ENCODE measurements at places on chromosomes 16 and 17.

DNA sequence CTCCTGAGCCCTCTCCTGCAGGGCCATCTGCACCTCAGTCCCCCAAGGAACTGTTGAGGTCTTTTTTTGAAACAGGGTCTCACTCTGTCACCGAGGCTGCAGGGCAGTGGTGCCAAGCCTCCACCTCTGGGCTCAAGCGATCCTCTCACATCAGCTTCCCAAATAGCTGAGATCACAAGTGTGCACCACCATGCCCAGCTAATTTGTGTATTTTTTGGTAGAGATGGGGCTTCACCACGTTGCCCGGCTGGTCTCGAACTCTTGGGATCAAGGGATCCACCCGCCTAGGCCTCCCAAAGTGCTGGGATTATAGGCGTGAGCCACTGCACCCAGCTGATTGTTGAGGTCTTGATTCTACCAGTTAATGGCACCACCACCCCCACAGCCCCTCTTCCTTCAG lies 27.9 kb upstream of the ENDOV start:
- DNase-seq = no peak

DNA sequence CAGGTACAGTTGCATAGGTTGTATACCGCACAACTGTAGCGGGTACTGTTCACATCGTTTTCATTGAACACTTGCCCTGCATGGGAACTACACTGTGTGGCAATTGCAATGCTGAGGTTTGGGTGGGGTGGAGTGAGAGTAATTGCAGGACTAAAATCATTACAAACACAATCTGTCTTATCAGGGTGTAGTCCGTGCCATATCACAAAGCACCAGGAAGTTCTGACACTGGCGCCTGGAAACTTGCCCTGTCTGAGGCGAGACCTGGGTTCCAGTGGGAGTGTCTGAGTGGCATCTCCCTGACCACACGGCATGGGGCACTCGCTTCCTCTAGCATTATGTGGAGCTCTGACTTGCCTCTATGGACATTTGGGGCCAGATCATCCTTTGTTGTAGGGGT lies 153.4 kb downstream of the RGS9 start:
- DNase-seq = no peak

DNA sequence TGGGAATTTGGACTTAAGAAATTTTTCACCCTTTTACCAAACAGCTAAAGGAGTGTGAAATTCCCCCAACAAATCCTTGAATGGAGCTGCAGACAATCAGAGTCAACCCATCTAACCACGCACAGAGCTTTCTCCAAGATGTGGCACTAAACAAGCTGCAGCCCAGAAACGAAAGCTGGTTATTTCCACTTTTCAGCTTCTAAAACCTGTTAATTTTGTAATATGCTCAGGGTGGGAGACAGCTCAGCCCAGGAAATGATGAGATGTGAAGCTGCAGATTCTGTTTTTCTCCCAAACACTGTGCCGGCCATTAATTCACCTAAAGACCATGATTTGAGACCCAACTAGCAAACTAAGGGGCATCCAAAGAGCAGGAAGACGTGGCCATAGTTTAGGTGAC lies 33.2 kb upstream of the ABR start:
- no peak for DNase-seq

DNA sequence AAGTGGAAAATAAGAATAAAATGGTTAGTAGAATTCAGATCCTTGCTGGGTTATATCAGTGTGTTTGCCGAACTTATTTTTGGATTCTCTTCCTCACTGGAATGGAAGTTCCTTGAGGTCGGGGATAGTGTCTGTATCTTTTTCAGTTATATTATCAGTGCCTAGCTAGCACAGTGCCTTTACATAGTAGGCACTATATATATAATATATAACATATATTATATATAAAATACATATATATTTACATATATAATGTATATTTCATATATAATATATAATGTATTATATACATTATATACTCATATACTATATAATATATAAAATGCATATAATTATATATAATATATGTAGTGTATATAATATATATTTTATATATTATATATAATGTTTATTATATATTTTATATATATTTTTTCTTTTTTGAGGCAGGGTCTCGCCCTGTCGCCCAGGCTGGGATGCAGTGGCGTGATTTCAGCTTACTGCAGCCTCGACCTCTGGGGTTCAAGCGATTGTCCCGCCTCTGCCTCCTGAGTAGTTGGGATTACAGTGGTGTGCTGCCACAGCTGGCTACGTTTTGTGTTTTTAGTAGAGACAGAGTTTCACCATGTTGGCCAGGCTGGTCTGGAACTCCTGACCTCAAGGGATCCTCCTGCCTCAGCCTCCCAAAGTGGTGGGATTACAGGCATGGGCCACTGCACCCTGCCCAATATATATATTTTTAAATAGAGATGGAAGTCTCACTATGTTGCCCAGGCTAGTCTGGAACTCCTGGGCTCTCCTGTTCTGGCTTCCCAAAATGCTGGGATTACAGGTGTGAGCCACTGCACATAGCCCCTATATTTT lies 3.2 kb downstream of the NFATC3 start:
- no peak for DNase-seq

- no peak for DNase-seq
Measured at GRCh38 chr16:17830651-17831050, 359.9 kb upstream of the XYLT1 start.

GRCh38 chr17:37344519-37344918 lies 31.3 kb upstream of the C17orf78 start:
- no peak for DNase-seq

- DNase-seq = no peak
Measured at GRCh38 chr17:44776628-44777393, 18.0 kb downstream of the ADAM11 start.

- no peak for DNase-seq
Measured at GRCh38 chr17:67055811-67056745, 11.7 kb downstream of the CACNG1 start.

GRCh38 chr17:41417576-41418015 lies 6.8 kb downstream of the KRT37 start:
- DNase-seq = no peak

DNA sequence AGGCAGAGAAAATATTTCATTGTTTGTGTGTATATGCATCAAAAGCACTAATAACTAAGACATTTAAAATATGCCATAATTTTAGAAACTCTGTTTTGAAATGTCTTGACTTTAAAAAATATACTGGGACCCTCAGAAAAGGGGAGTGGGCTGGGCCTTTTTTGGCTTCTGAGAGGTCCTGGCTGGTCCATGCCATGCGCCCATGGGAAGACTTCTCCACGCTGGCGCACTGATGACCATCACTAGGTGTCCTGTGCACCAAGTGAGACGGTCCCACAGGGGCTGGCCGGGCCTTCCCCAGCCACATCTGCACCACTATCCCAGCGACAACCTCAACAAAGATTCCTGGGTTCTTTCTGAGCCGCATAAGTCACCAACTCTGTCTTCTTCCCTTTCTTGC lies 27.0 kb upstream of the WFIKKN2 start:
- no peak for DNase-seq

DNA sequence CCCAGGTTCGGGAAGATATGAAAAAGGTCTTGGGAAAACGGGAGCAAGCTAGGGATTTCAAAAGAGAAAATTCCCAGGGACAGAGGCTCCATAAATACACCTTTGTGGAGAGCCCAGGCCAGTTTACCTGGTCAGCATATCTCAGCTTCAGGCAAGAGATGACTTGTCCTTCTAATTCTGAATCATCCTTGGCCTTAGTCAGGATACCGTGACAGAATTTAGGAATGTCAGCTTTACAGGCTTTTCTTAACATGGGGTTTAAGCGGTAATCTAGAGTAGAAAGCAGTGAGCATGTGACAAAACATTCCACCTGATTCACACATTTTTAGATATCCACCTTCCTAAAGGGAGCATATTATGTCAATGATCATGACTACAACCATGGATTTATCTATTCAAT lies 41.1 kb upstream of the CLEC18B start:
- no peak for DNase-seq

- peak; percentile 99 for DNase-seq
Measured at GRCh38 chr17:83012868-83013778, 66.3 kb upstream of the METRNL start.

DNA sequence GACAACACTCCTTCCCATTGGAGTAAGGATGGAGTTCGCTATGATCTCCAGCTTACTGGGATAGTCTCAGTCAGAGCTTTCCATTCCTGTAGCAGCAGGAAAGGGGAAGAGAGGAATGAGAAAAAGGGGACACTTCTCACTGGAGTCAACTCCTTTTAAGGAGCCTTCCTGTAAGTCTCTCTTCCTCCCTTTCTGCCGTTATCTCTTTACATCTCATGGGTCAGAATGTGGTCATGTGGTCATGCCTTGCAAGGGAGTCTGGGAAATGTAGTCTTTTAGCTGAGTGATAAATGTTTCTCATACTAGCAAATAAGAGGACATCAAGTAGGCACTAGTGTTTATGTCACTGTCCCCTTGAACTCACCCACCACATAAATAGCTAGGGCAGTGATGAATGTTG lies 227.3 kb downstream of the HAPSTR1 start:
- DNase-seq = no peak

- no peak for DNase-seq
Measured at GRCh38 chr16:2174396-2175131, 19.0 kb downstream of the TRAF7 start.

DNA sequence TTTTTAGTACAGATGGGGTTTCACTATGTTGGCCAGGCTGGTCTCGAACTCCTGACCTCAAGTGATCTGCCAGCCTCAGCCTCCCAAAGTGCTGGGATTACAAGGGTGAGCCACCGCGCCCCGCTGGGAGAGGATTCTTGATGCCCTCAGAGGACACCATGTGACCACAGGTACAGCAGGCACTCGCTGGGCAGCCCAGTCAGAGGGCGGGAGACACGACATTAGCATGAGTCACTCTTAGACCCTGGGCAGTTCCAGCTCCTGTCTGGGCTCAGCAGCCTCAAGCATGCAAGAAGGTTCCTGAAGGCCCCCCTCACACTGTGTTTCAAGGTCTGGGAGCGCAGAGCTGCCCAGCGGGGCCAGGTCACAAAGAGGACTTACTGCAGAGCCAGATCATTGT lies 11.9 kb downstream of the STAC2 start:
- no peak for DNase-seq

DNA sequence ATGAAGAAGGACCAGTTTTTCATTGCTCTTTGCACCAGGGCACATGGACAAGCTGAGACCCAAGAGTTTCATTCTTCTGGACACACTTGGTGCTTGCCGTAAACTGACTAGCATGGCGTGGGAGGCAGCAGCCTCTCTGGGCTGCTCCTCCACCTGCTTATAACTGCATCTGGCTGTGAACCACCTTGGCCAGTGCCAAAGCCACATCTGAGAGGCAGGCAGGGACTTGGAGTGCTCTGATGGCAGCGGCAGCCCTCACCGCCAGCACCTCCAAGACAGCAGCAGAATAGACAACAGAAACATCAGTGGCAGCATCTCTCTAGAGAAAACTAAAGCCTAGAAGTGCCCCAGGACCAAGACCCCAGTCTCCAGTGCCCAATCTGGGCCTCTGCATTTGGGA lies 4.7 kb downstream of the KRT37 start:
- DNase-seq = no peak

GRCh38 chr16:2432801-2433505 lies 3.7 kb downstream of the CCNF start:
- DNase-seq = no peak

GRCh38 chr17:71631483-71631882 lies 489.3 kb upstream of the SOX9 start:
- DNase-seq = no peak

GRCh38 chr16:31084584-31085302 lies 4.0 kb downstream of the PRSS53 start:
- DNase-seq = no peak

DNA sequence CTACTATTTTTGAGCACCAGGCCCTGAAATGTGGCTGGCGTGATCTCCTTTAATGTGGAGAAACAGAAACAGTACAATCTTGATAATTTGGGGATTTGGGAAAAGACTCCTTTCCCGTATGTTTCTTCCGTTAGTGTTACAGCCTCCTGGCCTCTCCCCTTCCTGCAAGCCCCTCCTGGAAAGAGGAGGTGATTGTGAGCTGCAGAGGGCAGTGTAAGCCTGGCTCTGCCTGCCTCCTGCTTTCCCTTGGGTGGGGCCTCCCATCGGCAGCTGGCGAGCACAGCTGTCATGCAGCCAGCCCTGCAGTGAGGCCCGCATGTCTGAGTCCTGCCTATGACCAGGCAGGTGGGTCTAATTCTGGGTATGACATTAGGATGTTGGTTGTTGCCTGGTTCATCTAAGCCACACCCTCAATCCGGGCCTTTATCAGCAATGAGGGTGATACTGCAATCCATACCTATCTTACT lies 48.7 kb upstream of the WSB1 start:
- peak; percentile 87 for DNase-seq

GRCh38 chr16:58491-59439 lies 5.1 kb downstream of the SNRNP25 start:
- no peak for DNase-seq

DNA sequence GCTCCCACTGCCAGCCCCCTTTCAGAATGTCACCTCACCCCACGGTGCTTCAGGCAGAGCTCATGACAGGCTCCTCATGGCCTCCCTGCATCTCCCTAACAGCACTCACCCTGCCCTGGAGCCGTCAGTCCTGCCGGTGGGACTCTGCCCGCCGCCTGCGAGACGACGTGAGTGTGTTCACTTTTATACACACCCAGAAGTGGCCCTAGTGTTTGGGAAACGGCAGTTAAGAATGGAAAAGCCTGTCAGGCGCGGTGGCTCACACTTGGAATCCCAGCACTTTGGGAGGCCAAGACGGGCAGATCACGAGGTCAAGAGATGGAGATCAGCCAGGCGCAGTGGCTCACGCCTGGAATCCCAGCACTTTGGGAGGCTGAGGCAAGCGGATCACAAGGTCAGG lies 12.3 kb upstream of the CYTH1 start:
- no peak for DNase-seq

DNA sequence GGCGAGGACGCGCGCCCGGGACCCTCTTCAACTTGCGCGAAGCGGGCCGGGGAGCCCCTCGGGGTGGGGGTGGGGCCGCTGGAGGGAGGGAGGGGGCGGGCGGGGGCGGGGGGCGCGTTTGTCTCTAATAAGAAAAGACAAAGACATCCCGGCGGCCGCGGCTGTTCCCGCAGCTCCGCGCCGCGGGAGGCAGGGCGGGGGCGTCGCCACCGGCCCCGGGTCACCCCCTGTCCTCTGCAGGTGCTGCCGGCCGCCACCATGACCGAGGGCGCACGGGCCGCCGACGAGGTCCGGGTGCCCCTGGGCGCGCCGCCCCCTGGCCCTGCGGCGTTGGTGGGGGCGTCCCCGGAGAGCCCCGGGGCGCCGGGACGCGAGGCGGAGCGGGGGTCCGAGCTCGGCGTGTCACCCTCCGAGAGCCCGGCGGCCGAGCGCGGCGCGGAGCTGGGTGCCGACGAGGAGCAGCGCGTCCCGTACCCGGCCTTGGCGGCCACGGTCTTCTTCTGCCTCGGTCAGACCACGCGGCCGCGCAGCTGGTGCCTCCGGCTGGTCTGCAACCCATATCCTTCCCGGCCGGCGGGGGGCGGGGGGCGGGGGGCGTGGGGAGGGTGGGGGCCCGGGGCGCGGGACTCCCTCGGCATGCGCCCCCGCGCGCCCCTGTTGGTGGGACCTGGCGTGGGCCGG lies 714 bp downstream of the CACNA1H start:
- DNase-seq = no peak

- no peak for DNase-seq
Measured at GRCh38 chr16:16045296-16045695, 95.9 kb downstream of the ABCC1 start.

All from AG08396 (cell line).